ENCODE measurements at places on chromosomes 4 and X.
A peak's percentile ranks its signal among the peaks of the same experiment; 100 is the strongest.

- no peak for DNase-seq
Measured at GRCh38 chrX:66024092-66024467, 15.8 kb downstream of the VSIG4 start.

DNA sequence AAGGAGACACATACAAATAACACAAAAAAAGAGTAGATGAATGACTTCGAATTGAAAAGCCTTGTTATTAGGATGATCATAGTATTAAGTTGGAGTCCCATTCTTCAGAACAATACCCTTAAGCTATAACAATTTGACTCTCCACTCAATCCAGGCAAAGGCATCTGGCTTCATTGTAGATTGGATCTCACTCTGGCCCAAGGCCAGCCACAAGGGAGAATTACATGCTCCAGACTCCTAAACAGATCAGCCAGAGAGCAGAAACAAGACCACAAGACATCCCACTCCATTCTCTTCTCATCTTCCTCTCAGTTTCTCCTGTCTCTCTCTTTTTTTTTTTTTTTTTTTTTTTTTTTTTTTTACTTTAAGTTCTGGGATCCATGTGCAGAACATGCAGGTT lies 213.9 kb downstream of the DHX15 start:
- no peak for DNase-seq

- no peak for DNase-seq
Measured at GRCh38 chr4:56658528-56658927, 22.6 kb downstream of the HOPX start.

GRCh38 chr4:34721835-34722234 lies 1522.5 kb downstream of the ARAP2 start:
- DNase-seq, result no peak

DNA sequence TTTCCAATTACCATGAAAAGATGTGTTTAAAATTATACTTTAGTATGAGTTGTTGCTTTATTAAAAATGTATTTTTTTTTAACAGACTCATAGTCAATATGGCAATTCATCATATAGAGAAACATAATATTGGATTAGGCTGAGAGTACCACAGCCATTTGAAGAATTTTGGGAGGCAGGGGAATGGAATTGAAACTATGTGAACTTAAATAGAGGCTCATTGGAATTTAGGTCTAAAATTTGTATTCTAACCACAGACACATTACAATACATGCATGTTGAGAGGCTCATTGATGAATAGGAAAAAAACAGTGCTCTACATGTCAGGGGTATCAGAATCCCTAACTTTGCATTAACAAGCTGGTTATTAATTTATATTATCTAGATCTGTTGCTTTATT lies 269.6 kb downstream of the DKK2 start:
- no peak for DNase-seq

GRCh38 chrX:31021537-31021936 lies 50.3 kb downstream of the FTHL17 start:
- DNase-seq, result no peak

- DNase-seq, result no peak
Measured at GRCh38 chrX:20435913-20436312, 169.2 kb upstream of the RPS6KA3 start.

GRCh38 chr4:144304025-144304424 lies 163.5 kb upstream of the GYPA start:
- no peak for DNase-seq

DNA sequence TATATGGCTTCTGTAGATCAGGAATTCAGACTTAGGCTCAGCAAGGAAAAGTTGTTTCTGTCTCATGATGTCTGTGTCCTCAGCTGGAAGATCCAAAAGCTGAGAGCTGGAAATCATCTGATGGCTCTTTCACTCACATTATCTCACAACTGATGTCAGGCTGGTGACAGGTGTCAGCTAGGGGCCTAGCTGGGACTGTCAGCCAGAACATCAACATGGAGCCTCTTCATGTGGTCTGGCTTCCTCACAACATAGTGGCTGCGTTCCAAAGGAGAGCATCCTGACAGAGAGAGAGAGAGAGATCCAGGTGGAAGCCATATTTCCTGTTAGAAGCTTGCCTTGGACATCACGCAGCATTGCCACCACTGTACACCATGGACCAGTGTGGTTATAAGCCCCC lies 10.6 kb upstream of the INTS6L start:
- no peak for DNase-seq

DNA sequence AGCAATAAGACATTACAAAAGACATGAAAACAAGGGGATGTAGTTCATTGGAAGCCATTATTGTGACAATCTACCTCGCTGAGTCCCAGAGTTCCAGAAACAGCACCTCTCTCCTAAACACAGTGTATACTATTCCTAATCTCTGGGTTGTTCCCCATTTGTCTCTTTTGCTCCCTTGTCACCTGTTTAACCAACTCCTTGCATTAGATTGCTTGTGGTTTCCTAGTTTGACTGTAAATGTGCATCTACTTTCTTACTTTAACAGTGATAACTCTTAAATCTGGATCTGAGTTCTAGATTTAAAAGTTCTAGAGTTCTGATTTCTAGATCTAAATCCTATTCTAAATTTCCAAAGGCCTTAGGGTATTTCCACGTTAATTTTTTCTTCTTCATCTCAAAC lies 71.6 kb upstream of the TET2 start:
- DNase-seq, result no peak

- no peak for DNase-seq
Measured at GRCh38 chrX:144275367-144275766, 391.5 kb downstream of the UBE2NL start.

GRCh38 chrX:72051589-72051988 lies 80.1 kb downstream of the RTL5 start:
- no peak for DNase-seq

DNA sequence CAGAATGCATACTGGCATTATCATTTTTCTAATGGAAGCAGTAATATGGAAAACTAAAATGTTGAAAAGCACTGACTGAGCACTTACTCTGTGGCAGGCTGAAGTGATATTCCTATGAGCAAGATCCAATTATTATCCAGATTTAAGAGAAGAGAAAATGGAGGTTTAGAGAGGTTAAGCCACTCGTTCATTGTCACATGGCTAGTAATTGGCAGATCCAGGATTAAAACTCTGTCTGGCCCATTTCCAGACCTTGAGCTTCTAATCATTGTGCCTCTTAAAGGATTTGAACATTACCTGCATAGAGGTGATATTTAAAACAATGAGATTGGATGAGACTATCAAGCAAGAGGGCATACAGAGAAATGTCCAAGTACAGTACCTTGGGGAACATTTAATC lies 80.6 kb downstream of the MFAP3L start:
- no peak for DNase-seq

DNA sequence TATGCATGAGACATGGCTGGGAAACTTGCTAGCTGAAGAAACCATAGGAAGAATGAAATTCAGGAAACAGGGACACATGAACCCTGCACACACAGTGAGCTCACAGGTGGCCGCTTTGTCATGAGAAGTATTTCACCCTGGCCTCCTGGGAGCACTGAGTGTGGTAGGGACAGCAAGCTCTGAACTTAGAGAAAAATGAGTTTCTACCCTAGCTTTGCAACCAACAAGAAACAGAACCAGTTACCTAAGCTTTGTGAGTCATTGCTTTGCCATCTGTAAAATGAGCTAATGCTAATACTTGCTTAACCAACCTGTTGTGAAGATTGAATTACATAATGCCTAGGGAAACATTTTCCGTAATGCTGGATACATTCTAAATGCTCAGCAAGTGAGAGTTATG lies 206.6 kb upstream of the HS3ST1 start:
- no peak for DNase-seq

DNA sequence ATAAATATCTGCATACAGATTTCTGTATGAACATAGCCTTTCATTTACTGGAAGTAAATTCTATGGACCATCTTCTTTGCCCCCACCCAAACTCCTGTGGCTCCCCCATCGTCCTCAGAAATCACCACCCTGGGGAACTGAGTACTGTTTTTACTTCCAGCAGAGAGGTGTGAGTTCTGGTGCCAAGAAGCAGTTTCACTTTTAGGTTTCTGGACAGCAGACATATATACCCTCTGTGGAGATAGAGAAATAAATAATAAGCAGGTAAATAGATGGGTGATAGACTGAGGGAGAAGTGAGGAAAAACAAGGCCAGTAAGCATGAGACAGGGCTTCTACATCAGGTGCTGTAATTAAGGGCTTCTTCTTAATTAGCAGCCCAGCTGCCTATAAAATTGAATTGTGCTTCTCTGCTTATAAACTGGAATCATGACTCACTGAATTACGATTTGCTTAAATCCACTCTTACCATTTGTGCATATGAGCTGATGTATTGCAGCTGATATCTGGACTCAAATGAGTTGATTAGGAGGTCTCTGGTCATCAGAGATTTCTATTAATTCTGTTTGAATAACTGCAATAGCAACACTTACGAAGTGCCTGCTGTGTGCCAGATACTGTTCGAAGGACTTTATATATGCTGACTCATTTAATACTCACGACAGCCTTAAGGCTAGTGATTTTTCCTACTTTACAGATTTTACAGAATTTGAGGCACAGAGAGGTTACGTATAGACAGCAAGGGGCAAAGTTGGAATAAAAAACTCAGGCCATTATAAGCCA lies 60.8 kb upstream of the DHX15 start:
- no peak for DNase-seq

DNA sequence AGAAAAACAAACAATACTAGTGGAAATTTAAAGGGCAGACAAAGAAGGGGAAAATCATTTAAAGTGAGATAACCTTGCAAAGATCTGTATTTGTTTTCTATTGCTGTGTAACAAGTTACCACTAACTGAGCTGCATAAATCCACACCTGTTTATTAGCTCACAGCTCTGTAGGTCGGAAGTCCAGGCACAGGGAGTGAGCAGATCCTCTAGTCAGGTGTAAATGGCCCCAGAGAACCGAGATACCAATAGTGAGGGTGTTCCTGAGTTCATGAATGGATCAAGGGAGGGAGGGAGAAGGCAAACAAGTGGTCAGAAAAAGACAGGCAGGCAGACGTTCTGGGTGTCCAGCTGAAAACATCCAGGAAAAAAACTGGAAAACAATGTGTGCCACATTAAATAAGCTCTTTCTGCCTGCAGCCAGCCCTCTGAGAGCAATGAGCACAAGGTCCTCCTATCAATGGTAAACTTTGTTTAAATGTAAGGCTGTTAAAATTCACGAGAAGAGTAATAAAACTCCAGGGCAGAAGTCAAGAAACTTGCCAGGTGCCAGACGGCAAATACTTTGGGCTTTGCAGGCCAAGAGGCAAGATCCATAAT lies 25.0 kb downstream of the ADGRA3 start:
- no peak for DNase-seq

GRCh38 chrX:121569609-121570008 lies 522.2 kb downstream of the GLUD2 start:
- DNase-seq, result no peak

GRCh38 chr4:53023677-53024299 lies 161.7 kb downstream of the RASL11B start:
- DNase-seq, result no peak

DNA sequence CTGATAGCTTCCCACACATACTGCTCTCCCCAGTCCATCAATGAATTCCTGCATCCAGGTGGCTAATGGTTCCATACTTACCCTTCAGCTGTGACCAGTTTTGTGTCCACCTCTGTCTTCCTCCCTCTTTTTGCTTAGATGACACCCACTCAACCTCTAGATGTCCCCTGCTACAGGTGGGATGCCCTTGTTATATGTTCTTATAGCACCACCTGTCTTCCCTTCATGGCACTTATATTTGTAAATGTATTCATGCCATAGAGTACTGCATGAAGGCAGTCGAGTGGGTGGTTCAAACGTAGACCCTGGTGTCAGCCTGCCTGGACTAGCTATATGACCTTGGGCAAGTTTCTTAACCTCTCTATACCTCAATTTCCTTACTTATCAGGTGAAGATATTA lies 6.5 kb upstream of the USP46 start:
- peak; percentile 31 for DNase-seq

DNA sequence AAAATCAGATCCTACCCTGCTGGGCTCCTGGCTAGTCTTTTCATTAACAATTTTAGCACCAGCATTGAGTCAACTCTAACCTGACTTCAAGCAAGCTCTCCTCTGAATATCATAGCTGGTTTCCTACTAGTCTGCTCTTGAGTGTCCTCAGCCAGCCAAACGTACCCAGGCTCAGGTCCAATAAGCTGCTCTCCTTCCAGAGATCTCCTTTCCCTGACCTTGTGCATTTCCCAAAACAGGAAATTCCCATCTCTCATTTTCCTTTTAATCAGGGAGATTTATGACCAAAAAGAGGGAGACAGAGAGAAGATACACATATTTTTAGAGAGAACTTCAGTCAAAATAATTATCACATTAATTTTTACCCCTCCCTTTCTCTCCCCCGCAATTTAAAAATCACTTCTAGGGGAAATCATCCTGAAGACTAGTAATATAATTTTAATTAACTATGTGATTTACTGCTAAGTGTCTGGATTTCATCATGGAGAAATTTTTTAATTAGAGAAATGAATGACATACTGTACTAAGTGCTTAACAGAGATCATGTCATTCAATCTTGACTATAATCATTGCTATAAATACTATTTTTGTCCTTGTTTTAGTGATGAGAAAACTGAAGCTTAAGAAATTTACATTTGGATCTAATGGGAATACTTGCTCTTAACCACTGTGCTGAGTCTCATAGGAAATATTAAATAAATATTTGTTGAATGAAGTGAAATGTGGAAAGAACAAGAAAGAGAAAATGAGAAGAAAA lies 421.7 kb upstream of the INTU start:
- DNase-seq, result no peak

DNA sequence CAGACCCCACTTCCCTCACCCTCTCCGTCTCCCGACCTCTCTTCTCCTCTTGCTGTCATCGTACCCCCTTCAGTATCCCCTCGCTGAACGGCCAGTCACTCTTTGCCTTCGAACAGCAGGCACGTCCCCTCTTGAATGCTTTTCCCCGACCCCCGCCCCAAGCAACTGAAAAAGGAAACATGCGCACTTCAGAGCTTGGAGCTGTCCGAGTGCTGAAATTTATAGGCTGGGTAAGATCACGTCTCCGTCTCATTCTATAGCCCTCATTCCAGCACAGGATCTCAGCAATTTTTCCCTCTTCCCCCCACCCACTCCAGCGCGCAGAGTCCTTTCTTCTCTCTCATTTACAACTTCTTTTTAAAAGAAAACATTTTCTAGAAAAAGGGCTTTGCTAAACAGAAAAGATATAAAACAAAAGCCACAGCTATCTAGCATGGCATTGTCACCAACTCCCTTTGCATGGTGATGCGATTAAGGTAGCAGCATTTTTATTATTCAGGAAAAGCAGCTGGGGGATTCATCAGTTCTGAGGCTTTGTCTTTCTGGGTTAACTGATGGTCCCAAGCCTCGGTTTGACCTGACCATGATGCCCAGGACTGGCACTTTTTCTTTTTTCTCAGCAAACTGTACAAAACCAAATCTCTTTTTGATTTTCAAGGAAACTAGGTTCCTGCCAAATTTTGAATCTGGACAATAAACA lies at the start of gene GLRA2:
TSS of gene GLRA2 (plus strand) at position 247 of the 700 bp plus-strand sequence. CDS start 522 bp downstream, outside the sequence.
- DNase-seq, result no peak

- DNase-seq, result no peak
Measured at GRCh38 chr4:1080961-1081688, 32.2 kb downstream of the RNF212 start.

Data from CD4-positive, alpha-beta memory T cell (primary cell).